Smooth muscle cell of the brain vasculature (primary cell): ENCODE measurements at places on chromosomes 2 and 18.

DNA sequence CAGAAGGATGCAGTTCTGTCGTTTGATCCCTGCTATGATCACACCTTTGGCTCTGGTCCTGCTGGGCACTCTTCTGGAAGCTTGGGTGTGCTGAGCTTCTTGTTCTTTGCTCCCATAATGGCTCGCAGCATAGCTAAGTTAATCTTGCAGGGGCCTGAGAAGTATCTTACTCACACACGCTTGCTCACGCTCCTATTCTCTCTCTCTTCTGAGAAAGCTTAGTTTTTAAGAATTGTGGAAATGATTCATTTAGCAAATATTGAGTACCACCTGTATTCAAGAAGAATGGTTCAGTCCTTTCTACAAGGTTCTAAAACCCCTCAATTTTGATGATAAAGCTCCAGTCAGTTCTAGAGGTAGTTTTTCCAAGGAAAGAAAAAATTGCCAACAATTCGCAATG, 40.6 kb downstream of the XRCC5 start:
- no peak for DNase-seq

GRCh38 chr18:78720456-78721237, 259.0 kb upstream of the SALL3 start:
- DNase-seq = no peak

- DNase-seq = no peak
These were observed 118.0 kb downstream of the KCNE4 start for GRCh38 chr2:223169830-223170605.

DNA sequence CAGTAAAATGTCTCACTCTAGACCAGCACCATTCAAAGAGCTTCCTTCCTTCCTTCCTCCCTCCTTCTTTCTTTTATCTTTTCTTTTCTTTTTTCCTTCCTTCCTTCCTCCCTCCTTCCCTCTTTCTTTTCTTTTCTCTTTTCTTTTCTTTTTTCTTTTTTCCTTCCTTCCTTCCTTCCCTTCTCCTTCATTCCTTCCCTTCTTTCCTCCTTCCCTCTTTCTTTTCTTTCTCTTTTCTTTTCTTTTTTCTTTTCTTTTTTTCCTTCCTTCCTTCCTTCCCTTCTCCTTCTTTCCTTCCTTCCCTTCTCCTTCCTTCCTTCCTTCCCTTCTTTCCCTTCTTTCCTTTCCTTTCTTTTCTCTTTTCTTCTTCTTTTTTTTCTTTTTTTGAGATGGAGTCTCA, 985.1 kb downstream of the DSC3 start:
- no peak for DNase-seq

DNA sequence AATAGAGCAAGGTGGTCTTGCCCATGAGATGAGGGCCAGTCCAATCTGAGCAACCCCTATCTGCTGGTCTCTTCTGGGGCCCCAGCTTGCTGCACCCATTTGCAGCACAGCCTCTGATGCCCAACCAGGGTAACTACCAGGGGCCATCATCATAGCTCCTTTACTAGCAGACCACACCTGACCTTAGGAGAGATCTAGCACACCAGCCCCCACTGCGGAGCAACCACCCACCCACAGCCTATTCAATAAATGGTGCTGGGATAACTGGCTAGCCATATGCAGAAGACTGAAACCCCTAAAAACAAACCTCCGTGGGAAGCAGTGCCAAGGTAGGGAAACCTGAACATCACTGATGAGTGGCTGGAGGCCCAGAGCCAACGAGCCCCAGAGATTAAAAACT, 196.1 kb upstream of the RBBP8 start:
- DNase-seq = no peak

- DNase-seq = no peak
These were observed 195.9 kb downstream of the ACKR3 start for GRCh38 chr2:236765478-236765877.

DNA sequence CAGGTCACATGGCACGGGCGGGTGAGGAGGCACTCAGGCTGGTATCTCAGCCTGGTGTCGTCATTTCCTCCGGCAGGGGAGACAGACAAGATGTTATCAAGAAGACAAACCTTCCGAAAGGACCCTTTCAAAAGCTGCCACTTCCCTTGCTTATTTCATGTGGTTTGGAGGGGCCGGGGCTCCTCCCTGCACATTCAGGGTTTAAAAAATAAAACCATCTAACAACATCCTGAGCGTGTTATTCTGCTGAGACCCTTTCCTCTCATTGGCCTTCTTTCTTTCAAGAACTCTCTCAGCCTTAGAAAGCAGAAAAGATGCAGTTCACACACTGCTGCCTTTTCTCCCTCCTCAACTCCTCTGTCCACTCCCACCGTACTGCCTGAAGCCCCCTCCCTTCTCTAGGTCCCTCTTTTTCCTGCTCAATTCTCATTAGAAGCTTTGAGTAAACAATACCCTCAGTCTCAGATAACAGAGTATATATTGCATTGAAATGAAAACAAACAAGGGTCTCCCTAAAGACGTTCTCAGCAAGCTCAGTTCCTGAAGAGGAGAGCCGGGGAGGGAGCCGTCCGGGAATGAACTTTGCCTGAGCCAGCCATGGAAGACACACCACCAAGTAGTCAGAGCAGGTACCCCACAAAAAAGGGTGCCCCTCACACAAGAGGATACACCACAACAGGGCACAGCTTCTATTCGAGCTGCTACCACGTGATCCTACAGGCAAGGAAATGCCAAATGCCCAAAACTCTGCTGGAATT, 9.7 kb downstream of the SMAD7 start:
- DNase-seq = no peak
